ENCODE measurements at places on chromosomes 11 and 22.
A peak's percentile ranks its signal among the peaks of the same experiment; 100 is the strongest.

- DNase-seq = no peak
- H3K4me1 ChIP-seq = peaks cover 2% of the 10 kb centered on the region
- H3K4me3 ChIP-seq = peak overlapping the region; percentile 61
- H3K27ac ChIP-seq = no peak overlapping the region
These were observed 13.9 kb downstream of the DUSP8 start for GRCh38 chr11:1557904-1558774.

- no peak overlapping the region for H3K27ac ChIP-seq
- H3K27me3 ChIP-seq = peaks cover 48% of the 10 kb centered on the region
- H3K4me3 ChIP-seq = no peak overlapping the region
- DNase-seq = no peak
- no peaks in the 10 kb centered on the region for H3K36me3 ChIP-seq
- no peaks in the 10 kb centered on the region for H3K4me1 ChIP-seq
These were observed 171.8 kb downstream of the DSCAML1 start for GRCh38 chr11:117625237-117625636.

DNA sequence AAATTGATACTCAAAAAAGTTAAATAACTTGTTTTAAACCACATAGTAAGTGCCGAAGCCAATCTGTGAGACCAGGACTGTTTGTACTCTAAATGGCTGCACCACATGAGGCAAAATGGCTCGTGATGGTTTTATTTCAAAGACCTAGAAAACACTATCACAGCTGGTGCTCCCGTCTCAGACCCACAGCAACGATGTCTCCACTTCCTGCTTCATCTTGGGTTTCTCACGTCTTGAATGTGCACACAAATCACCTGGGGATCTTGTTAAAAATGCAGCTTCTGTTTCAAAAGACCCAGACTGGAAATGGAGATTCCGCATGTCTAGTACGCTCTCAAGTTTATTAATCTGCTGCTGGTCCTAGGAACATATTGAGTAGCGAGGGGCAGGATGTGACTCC lies 1.2 kb downstream of the CD3E start:
- peaks cover 14% of the 10 kb centered on the region for H3K36me3 ChIP-seq
- DNase-seq = peak; percentile 20
- no peaks in the 10 kb centered on the region for H3K27me3 ChIP-seq
- peak overlapping the region; percentile 100 for H3K4me3 ChIP-seq
- H3K4me1 ChIP-seq = peaks cover 56% of the 10 kb centered on the region

- H3K4me1 ChIP-seq = no peaks in the 10 kb centered on the region
- DNase-seq = no peak
- no peak overlapping the region for H3K4me3 ChIP-seq
- H3K27ac ChIP-seq = no peak overlapping the region
- H3K27me3 ChIP-seq = no peaks in the 10 kb centered on the region
These were observed 1099.2 kb downstream of the LRRC4C start for GRCh38 chr11:40360206-40360798.

- peaks cover 3% of the 10 kb centered on the region for H3K4me1 ChIP-seq
- no peak for DNase-seq
- no peak overlapping the region for H3K27ac ChIP-seq
- peaks cover 38% of the 10 kb centered on the region for H3K27me3 ChIP-seq
- H3K4me3 ChIP-seq = no peak overlapping the region
- no peaks in the 10 kb centered on the region for H3K36me3 ChIP-seq
These were observed 48.3 kb downstream of the RPUSD4 start for GRCh38 chr11:126163074-126163700.

- DNase-seq = no peak
- peak overlapping the region; percentile 21 for H3K27ac ChIP-seq
- peak overlapping the region; percentile 54 for H3K4me3 ChIP-seq
- H3K36me3 ChIP-seq = no peaks in the 10 kb centered on the region
- H3K4me1 ChIP-seq = peaks cover 13% of the 10 kb centered on the region
These were observed 75.2 kb upstream of the TP53I11 start for GRCh38 chr11:45025716-45026492.

DNA sequence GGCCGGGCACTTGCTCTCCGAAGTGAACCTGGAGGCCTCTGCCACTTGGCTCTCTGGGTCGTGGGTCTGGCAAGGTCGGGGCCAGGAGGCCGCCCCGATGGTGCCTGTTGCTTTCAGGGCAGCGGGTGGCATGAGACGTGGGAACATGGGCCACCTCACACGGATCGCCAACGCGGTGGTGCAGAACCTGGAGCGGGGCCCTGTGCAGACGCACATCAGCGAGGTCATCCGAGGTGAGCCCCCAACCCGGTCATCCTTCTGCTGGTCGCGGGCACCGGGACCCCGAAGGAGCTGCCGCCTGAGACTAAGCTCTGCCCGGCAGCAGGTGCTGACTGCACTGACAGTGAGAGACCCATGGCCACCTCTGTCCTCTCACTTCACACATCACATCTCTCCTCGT lies 40.0 kb downstream of the SBF1 start:
- no peak overlapping the region for H3K4me3 ChIP-seq
- peaks cover 5% of the 10 kb centered on the region for H3K36me3 ChIP-seq
- no peaks in the 10 kb centered on the region for H3K4me1 ChIP-seq
- no peaks in the 10 kb centered on the region for H3K27me3 ChIP-seq
- DNase-seq = no peak

DNA sequence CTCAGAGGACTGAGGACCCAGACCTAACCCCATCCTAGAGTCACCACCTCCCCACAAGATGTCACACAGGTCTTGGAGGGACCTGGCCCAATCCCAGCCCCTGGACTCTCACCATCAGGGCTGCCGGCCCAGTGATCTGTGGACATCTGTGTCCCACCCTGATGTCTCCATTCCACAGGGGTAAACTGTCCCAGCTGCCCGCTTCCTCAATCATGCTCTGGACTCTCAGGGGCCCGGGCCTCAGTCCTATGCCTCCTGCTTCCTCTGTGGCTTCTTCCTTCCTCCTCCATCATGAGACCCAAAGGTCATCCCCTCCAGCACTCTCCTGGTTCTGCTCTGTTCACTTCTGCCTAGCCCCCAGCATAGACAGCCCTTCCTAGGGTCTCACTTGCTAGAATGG lies 32.2 kb downstream of the ARAP1 start:
- peaks cover 5% of the 10 kb centered on the region for H3K36me3 ChIP-seq
- DNase-seq = no peak
- H3K27ac ChIP-seq = peak overlapping the region; percentile 100
- H3K27me3 ChIP-seq = no peaks in the 10 kb centered on the region
- H3K4me1 ChIP-seq = peaks cover 44% of the 10 kb centered on the region
- H3K4me3 ChIP-seq = peak overlapping the region; percentile 98

GRCh38 chr11:128924510-128925249 lies 18.0 kb downstream of the TP53AIP1 start:
- peaks cover 9% of the 10 kb centered on the region for H3K4me1 ChIP-seq
- H3K27ac ChIP-seq = no peak overlapping the region
- H3K4me3 ChIP-seq = no peak overlapping the region
- no peaks in the 10 kb centered on the region for H3K36me3 ChIP-seq
- no peak for DNase-seq

GRCh38 chr11:75557666-75558494 lies 4.2 kb upstream of the SERPINH1 start:
- no peak for DNase-seq
- H3K27ac ChIP-seq = no peak overlapping the region
- peaks cover 13% of the 10 kb centered on the region for H3K4me1 ChIP-seq
- peaks cover 13% of the 10 kb centered on the region for H3K27me3 ChIP-seq
- H3K36me3 ChIP-seq = no peaks in the 10 kb centered on the region
- H3K4me3 ChIP-seq = no peak overlapping the region

- no peak for DNase-seq
- peaks cover 43% of the 10 kb centered on the region for H3K4me1 ChIP-seq
- no peaks in the 10 kb centered on the region for H3K36me3 ChIP-seq
These were observed 1.9 kb upstream of the LTBP3 start for GRCh38 chr11:65559951-65560537.

- no peak for DNase-seq
- no peak overlapping the region for H3K4me3 ChIP-seq
- peaks cover 2% of the 10 kb centered on the region for H3K4me1 ChIP-seq
- no peak overlapping the region for H3K27ac ChIP-seq
- H3K36me3 ChIP-seq = no peaks in the 10 kb centered on the region
These were observed 693.9 kb upstream of the CHORDC1 start for GRCh38 chr11:90916706-90917105.

DNA sequence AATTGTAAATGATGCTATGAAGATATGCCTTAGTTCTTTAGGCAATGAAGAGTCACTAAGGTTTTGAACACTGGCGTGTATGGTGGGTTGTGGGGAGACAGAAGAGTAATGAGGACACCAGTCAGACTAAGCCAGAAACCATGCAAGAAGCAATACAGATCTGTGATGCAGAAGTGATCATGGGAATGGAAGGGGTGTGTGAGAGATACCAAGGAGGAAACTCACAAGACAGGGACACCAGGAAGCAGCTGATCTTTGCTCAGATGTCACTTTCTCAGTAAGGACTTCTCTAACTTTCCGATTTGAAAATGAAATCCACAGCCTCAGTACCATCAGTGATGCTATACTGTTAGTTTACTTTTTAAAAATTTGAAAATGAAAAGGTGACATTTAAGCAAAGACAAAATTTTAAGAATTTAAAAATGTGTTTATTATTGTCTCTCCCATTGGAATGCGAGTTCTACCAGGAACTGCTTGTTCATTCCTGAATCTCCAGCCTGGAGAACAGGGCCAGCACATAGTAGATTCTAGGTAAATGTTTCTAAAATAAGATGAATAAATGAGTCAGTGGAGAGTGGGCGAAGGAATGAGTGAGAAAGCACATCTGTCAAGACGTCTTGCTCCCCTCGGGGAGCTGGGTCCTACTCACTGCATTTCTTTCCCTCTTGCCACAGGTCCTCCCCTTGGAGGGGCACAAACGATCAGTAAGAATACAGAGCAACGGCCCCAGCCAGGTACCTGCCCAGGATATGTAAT lies 60.4 kb downstream of the KCNJ1 start:
- H3K4me1 ChIP-seq = peaks cover 24% of the 10 kb centered on the region
- no peak for DNase-seq
- peaks cover 16% of the 10 kb centered on the region for H3K36me3 ChIP-seq
- H3K27ac ChIP-seq = peak overlapping the region; percentile 89

GRCh38 chr11:85596886-85597285 lies 30.3 kb downstream of the DLG2 start:
- no peak overlapping the region for H3K4me3 ChIP-seq
- H3K27ac ChIP-seq = no peak overlapping the region
- H3K27me3 ChIP-seq = peaks cover 8% of the 10 kb centered on the region
- peaks cover 5% of the 10 kb centered on the region for H3K36me3 ChIP-seq

DNA sequence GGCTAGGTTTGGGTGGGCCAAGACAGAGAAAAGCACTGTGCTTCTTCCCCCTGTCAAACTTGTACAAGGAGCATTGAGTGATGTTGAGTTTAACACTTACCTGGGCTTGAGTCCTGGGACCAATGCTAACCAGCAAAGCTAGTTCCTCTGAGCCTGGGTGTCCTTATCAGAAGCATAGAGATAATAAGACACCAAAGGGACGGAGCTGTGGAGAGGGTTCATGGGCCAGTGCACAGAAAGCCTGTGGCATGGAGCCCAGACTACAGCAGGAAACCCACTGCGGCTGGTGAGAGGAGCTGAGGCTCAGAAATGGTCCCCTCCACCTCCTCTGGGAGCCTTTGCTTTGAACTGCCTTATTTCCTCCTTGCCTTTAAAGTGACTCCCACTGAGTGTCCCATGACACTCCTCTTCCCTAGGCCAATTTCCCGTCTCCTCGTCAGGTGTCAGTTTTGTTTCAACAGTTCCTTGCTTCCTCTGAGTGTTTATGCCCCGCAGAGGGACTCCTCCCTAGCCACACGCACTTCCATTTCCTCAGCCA lies 9.4 kb downstream of the SLCO2B1 start:
- H3K27me3 ChIP-seq = peaks cover 4% of the 10 kb centered on the region
- no peak overlapping the region for H3K4me3 ChIP-seq
- no peak overlapping the region for H3K27ac ChIP-seq
- H3K36me3 ChIP-seq = no peaks in the 10 kb centered on the region
- peaks cover 5% of the 10 kb centered on the region for H3K4me1 ChIP-seq

- no peak overlapping the region for H3K27ac ChIP-seq
- H3K4me1 ChIP-seq = peaks cover 10% of the 10 kb centered on the region
- H3K27me3 ChIP-seq = no peaks in the 10 kb centered on the region
These were observed 110.8 kb downstream of the UVRAG start for GRCh38 chr11:75925785-75926164.

- no peaks in the 10 kb centered on the region for H3K36me3 ChIP-seq
- H3K4me1 ChIP-seq = no peaks in the 10 kb centered on the region
- DNase-seq = no peak
- H3K27me3 ChIP-seq = no peaks in the 10 kb centered on the region
- H3K27ac ChIP-seq = no peak overlapping the region
These were observed 102.1 kb upstream of the FAT3 start for GRCh38 chr11:92122561-92122960.

- no peak overlapping the region for H3K4me3 ChIP-seq
- no peaks in the 10 kb centered on the region for H3K27me3 ChIP-seq
- DNase-seq = no peak
- no peaks in the 10 kb centered on the region for H3K4me1 ChIP-seq
These were observed 249.7 kb downstream of the AASDHPPT start for GRCh38 chr11:106327134-106327533.

DNA sequence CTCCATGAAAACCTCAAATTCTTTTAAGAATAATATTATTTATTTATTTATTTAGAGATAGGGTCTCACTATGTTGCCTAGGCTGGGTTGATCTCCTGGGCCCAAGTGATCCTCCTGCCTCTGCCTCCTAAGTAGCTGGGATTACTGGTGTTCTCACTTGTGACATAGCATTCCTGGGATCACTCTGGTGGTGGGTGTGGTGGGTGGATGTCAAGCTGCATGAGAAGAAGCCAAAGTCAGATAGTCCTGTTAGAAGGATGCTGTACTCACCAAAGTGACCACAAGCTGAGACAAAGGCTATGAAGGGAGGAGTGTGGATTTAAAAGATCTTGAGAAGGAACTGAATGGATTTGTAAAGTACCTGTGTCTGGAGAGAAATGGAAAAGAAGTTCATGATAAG lies 87.9 kb upstream of the SPON1 start:
- peaks cover 6% of the 10 kb centered on the region for H3K36me3 ChIP-seq
- H3K4me1 ChIP-seq = peaks cover 8% of the 10 kb centered on the region
- DNase-seq = no peak
- H3K27ac ChIP-seq = no peak overlapping the region
- no peaks in the 10 kb centered on the region for H3K27me3 ChIP-seq
- H3K4me3 ChIP-seq = no peak overlapping the region

GRCh38 chr11:45216901-45217300 lies 69.2 kb downstream of the SYT13 start:
- no peak for DNase-seq
- H3K4me1 ChIP-seq = peaks cover 2% of the 10 kb centered on the region
- no peak overlapping the region for H3K4me3 ChIP-seq

DNA sequence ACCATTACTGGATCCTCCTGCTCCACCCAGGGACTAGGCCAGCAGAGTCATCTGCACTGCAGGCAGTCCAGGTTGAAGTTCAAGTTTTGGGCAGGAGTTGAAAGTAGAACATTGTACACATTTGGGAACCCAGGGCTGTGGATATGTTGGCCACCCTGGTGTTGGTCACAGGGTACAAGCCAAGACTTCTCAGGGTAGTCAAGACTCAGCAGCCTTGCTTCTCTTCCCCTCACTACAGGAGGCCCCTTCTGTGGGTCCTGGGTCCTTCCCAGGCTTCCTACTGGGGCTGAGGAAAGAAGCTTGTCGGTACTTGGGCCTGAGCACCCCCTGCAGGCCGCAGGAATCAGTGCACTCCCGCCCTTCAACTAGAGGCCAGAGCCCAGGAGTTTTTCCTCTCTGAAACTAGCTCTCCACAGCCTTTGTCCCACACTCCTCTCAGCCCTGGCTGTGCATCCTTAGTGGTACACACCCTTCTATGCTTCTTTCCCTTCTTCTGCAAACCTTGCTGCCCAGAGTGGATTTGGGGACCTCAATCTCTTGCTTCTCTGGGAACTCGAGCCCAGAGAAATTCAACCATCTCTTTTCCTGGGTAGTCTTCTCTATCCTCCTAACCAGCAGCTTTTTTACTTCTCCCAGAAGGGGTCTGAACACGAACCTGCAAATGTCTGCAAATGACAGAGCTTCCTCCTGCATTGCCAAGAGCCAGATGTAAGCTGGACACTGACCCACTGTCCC lies 2.6 kb upstream of the HPX start:
- H3K27ac ChIP-seq = no peak overlapping the region
- no peak overlapping the region for H3K4me3 ChIP-seq
- H3K27me3 ChIP-seq = no peaks in the 10 kb centered on the region
- DNase-seq = peak; percentile 32
- H3K4me1 ChIP-seq = no peaks in the 10 kb centered on the region
- no peaks in the 10 kb centered on the region for H3K36me3 ChIP-seq
